ENCODE measurements at places on chromosomes 3 and 15.

DNA sequence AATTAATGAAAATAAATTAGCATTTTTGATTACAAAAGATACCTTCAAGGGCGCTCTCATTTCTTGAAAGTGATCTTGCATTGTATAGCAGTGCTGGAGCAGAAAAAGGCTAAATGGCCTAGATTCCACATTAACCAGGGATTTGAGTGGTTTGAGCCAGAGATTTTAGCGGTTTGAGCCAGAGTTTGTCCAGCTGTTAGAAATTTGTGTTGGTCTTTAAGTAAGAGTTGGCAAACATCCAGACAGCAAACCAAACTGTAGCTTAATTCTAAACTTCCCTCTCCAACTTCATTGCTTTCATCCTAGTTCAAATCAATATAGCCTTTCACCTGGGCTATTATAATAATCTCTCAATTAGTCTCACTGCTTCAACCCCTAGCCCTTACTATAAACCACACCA, 351.7 kb downstream of the IGSF11 start:
- DNase-seq: no peak

DNA sequence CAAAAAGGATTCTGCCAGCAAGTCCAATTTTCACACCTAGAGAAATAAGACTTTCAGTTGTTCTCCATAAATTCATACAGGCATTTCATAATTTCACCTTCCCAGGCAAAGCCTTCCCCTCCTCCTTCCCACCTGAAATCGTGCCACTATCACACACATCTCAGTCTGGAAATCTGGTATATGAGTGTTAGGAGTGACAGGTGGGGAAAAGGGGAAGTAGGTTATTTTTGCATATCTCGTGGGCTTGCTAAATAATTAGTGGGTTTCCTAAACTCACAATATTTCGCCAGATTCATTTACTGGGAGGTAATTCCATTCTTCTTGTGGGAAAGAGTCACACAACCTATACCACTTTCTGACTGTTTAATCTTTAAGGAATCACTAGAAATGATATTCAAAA, 7.4 kb downstream of the ALDH1A2 start:
- no peak for DNase-seq

- DNase-seq: no peak
Measured at GRCh38 chr15:89364341-89364740, 29.7 kb upstream of the POLG start.

DNA sequence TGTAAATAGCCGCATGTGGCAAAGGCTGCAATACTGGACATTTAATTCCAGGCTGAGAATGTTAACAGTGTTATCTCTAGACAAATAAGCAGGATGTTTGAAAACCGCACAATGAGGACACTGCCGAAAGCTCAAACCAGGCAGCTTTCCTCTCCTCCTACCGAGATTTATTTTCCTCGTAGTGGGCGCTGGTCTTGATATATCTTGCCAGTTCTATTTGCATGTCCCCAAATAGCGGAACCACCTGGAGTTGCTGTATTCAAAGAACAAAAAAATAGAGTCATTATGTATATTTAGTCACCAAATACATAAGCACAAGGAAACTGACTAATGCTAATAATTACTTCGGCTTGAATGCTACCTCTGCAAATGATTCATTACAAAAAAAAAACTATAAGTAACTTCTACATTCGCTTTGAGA, 46.5 kb downstream of the CYFIP1 start:
- DNase-seq: no peak

- DNase-seq: no peak
Measured at GRCh38 chr3:184505076-184505878, 56.3 kb upstream of the EPHB3 start.

- no peak for DNase-seq
Measured at GRCh38 chr3:139182598-139182997, 137.9 kb upstream of the PRR23C start.

GRCh38 chr3:98733812-98734281, 29.3 kb upstream of the ST3GAL6 start:
- DNase-seq: peak; percentile 8

GRCh38 chr15:44801364-44801763, 65.0 kb downstream of the TRIM69 start:
- DNase-seq: no peak

- DNase-seq: no peak
Measured at GRCh38 chr3:35413483-35413882, 225.8 kb upstream of the ARPP21 start.

GRCh38 chr3:33035596-33035995, 61.4 kb downstream of the GLB1 start:
- DNase-seq: no peak

DNA sequence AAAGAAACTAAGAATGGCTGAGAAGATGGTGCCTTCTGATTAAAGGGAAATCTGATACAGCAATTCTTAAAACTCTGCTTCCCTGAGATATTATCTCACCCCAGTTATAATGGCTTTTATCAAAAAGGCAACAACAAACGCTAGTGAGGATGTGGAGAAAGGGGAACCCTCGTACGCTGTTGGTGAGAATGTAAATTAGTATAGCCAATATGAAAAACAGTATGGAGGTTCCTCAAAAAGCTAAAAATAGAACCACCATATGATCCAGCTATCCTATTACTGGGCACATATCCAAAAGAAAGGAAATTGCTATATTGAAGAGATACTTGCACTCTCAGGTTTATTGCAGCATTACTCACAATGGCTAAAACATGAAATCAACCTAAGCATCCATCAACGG, 65.1 kb downstream of the GOLIM4 start:
- no peak for DNase-seq

DNA sequence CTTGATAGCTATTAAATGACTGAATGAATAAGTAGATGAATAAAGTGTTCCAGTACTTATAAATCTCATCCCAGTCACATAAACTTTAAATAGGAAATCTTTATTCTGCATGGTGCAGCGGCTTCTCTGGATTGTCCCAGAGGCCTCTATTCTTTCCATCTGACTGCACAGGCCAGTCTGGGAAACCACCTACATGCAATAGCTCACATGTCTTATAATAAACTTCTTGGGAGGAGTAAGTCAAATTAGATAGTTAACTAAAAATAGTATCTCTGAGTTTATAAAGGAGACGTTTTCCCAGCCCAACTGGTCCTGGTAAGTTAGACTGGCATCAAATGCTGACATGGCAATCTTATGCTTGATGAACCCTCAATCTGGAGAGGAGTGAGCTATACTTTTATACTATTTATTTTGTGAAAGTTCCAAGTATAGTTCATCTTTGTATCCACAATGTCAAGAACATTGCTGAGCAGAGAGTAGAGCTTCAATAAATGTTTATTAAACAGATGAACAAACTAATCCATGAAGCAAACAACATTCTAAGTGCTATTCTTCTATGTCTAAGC, 417.6 kb downstream of the TIGIT start:
- DNase-seq: no peak

- DNase-seq: no peak
Measured at GRCh38 chr3:82033186-82033585, 271.7 kb upstream of the GBE1 start.

GRCh38 chr15:98513428-98513986, 134.8 kb upstream of the IGF1R start:
- no peak for DNase-seq

DNA sequence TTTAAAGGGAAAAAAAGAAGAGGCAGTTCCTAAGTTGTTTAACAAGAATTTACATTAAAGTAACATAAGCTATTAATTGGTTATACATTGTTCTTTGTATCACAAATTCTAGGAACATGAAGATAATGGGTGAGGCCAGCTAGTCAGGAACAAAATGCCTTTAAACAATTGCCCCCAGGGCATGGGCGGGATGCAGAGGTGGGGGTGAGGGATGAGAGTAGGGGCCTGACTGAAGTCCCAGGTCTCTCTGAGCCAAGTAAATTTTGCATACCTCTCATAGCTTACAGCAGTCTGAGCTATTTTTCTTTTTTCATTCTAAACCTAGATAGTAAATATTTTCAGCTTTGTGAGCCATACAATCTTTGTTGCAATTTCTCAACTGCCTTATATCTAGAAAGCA, 77.8 kb upstream of the RNU6-1 start:
- DNase-seq: no peak

DNA sequence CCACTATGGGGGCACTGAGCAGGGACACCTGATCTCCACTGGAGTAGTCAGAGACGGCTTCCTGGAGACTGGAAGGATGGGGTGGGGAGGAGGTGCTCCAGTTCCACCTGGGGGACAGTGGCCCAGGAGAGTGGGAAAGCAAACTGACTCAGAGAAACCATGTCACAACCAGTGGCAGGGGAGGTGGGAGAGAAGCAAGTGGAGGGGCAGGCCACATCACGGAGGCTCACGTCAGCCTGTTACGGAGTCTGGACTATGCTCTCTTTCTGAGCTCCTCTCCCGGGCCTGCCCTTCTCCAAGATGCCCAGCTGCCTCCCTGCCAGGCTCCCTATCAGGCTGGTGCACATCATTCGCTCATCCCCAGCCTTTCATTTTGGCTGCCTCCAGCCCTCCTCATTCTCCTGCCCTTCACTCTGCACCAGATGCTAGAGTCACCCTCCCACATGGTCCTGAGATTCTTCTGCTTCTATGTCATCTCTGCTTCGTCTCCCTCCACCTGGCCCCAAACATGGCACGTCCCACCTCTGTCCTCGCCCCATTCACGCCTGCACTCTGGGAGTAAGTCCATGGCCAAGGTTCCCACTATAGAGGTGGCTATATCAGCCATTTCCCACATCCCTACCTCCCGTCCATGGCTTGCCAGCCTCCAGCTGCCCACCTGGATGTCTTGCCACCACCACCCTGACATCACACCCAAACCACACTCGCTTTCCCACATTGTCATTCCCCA, 100.3 kb downstream of the ADCY5 start:
- DNase-seq: no peak

GRCh38 chr3:52393131-52393807, 51.6 kb downstream of the SEMA3G start:
- no peak for DNase-seq

- no peak for DNase-seq
Measured at GRCh38 chr3:51967384-51968169, at the start of gene PCBP4. TSS of gene PCBP4 (minus strand) at chr3:51967454. CDS start at chr3:51961240, 6,214 bp downstream.

DNA sequence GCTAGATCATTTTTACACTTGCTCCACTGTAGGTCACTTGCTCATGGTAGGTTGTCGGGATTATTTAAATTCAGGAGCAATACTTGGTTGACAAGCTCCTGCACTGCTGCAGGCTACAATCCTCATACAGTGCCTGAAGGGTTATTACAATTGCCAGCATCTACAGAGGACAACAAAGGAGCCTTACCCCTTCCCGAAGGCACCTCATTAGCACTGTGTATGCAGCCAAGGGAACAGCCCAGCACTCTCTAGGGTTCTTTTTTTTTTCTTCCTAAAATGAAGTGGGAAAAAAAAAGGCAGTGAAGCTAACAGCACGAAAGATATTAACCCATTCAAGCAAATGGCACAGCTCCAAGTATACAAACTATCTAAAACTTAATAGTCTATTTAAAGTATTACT, 142.7 kb downstream of the ULK4 start:
- no peak for DNase-seq

GRCh38 chr15:20295238-20295811, 246.3 kb downstream of the GOLGA6L6 start:
- no peak for DNase-seq

GRCh38 chr15:38504680-38505467, 50.9 kb downstream of the FAM98B start:
- DNase-seq: no peak

DNA sequence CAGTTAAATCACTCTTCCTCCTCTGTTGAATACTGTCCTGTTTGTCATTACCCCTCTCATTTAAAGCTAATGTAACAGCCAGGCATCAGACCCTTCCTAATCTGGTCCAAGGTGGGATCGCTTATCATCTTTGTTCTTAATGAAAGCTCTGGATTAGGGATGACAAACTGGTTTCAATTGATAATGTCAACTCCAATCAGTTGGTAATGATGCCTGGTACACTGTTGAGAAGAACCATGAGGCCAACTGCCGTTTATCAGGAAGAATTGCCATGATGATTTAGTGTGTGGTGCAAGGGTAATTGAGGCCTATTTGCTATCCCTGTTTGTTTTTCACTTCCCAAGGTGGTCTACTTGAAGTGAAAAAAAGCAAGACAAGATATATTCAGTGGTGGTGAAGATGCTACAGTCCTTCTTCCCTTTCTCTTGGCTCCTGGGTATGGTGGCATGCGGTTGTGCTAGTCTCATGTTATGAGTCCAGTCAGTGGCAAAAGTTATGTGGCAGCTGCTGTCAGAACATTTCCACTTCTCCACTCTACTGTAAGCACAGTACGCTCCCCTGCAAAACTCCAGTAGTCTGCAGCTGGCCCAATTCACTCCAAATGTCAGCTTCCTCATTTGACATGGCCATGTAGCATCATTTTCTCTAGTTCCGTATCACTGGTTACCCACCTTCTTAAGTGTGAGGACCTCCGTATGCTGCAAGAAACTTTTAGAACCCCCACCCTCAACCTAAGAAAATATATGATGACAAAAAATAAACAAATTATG, 72.5 kb downstream of the MORC1 start:
- DNase-seq: no peak

All from C1 segment of cervical spinal cord (tissue), 14 donors.